ENCODE measurements at places on chromosomes 6 and 20.

- no peak for DNase-seq
These were observed 51.0 kb downstream of the FAM184A start for GRCh38 chr6:119027465-119027864.

GRCh38 chr6:157546321-157546720 lies 165.3 kb downstream of the ZDHHC14 start:
- no peak for DNase-seq

DNA sequence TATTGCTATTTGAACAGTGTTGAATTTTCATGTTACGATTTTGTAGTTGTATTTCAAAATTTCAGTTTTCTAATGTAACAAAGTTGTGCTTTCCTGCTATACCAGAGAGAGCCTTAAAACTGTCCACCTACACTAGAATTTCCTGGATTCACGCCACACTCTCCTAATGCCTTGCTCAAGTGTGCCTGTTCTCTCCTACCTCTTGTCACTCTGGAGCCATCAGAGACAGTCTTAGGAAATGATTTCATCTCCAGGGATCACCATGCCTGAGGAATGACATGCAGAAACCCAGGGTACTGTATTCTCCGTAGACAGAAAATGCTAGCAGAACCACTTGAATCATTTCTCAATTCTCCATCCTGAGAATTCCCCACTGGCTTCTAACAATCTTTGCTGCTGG lies 667.6 kb downstream of the KIF16B start:
- DNase-seq: no peak

DNA sequence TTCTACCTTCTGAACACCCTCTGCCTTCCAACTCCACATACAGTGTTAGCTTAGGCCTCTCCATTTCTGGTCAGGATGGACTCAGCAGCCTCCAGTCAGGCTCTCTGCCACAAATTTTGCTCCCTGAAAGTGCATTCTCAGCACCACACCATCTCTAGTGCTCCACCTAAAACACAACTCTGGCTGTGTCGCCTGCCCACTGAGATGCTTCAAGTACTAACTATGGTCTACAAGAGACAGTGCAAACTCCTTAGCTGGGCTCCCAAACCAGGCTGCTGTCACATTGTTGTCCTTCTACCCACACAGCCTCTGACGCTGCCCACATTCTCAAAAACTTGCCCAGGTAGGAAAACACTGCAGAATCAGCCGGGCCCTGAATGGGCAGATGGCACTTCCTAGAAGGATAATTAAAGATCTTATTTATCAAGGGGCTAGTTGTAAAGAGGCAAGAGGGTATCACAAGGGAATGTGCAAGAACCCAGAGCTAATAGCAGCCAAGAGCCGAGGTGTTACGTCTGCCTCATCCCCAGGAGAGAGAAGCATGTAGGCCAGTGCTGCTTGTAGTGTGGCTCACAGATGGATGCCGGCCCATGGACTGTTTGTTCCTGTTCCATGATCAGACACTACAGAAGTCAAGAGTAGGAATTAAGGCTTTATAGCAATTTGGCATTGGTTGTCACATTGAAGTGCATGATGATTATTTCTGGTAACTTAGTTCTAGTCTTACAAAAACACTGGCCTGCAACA lies 189.7 kb downstream of the LRFN2 start:
- no peak for DNase-seq

DNA sequence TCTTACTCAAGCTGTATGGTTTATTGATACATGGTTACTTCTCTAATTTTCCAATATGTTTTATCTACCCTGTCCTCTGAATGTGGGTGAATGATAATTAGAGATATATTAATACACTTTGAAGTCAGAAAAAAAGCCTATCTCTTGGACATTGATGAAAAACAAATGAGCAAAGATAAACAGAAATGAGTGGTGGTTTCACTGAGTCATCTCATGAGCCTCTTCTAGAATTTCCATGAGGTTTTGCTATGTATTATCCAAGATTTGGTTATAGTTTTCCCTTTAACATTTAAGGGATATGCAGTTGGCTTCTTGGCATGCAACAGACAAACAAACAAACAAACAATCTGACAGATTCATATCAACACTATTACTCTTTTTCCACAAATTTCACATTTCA lies 586.8 kb downstream of the RFPL4B start:
- DNase-seq: no peak

GRCh38 chr20:4012589-4012988 lies 2.8 kb downstream of the RNF24 start:
- no peak for DNase-seq

DNA sequence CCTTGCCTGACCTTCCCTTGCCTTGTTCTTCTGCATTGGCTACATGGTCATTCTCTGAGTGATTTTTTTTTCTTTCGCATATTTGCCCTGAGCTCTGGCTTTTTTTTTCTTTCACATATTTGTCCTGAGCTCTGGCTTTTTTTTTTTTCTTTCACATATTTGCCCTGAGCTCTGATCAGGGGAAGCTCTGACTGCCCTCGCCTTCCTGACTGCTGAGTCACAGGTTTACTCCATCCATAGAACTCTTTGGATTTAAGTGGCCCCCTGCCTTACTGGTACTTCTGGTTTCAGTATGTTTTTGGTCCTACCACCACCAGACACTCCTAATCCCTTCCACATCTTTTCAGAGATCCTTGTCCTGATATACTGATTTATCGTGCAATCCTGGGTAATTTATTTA lies 201.1 kb downstream of the OGFRL1 start:
- DNase-seq: no peak

GRCh38 chr20:4896971-4897497 lies 104.3 kb downstream of the SLC23A2 start:
- no peak for DNase-seq

GRCh38 chr6:34731393-34732060 lies 25.8 kb upstream of the SNRPC start:
- no peak for DNase-seq

- no peak for DNase-seq
These were observed 369.1 kb downstream of the CDH4 start for GRCh38 chr20:61621035-61621730.

- no peak for DNase-seq
These were observed 61.7 kb upstream of the NUP153 start for GRCh38 chr6:17768388-17768787.

DNA sequence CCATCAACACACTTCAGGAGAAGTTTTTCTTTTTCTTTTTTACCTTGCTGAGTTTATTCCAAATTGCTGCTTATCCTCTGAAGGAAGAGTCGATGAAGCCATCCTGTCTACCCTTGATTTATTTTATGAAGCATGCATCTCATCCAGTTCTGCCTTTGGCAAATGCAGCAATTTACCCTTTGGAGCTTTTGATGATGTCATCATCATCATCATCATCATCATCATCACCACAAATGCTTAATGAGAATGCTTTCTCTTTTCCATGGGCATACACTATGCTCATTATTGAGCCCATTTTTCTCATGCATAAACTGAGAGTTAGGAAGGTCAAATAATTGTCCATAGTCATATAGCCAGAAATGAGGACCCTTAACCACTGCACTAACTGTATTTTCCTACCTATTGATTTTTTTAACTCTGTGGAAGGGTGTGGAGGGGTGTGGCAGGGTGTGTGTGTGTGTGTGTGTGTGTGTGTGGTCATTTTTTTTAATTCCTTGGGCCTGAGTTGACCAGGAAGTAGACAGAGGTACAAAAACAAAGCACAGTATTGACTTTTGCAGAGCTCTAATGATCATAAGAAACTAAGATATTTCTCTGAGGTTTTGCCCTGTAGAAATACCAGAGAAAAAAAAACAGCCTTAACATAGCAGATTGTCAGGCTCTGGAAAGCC lies 82.8 kb downstream of the COL9A1 start:
- no peak for DNase-seq

- DNase-seq: no peak
These were observed 392.4 kb upstream of the SOX4 start for GRCh38 chr6:21201187-21201586.

DNA sequence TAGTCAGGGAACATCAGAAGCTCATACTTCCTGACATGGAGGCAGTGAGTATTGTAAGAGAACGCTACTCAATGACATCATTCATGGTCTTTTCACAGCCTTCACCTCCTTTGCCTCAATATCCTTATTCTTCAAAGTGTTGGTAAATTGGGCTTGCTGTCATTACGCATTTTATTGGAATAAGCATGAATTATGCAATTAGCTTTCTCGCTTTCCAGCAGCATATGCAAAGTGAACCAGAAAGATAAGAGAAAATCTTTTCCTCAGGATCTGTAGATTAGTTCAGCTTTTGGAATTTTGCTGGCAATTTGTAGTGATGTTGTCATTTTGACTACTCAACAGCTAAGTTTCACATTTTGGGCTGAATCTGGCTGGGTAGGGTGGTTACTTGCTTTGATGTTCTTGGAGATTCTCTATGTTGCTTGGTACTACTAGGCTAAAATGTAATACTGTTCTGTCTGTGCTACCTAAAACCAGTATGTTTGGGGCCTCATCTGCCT lies 1012.1 kb downstream of the KIF16B start:
- DNase-seq: no peak

DNA sequence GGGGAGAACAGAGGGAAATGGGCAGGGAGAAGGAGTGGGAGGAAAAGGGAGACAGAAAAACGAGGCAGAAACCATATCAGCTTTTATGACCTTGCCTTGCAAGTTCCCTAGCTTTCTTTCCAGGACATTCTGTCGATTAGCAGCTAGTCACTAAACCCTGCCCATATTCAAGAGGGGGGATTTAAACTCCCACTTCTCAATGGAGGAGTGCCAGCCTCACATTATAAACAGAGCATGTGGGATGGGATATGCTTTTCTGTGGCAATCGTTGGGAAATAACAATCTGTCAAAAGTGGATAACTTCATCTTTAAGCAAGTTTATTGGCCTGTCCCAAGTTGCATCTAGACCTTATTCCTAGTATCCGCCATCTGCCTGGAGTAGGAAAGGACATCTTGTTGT lies 57.0 kb upstream of the TMEM170B start:
- DNase-seq: no peak

GRCh38 chr6:144178323-144178722 lies 28.0 kb downstream of the STX11 start:
- no peak for DNase-seq

DNA sequence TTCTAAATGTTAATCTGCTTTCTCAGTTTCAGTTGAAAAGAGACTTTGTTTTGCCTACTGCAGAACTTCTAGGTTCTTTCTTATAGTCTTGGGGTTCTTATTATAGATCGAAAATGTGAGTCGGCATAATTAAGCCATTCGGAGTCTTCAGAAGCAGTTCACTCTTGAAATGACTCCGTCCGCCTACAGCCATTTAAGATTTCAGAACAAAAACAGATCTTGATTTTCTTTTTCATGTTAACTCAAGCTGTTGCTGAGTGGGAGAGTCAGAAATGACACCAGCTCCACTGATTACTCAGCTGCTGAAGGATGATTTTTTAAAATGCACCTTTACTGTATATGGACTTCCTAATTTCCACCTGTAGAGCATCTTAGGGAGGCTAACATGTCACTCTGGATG lies 15.9 kb downstream of the PRDM1 start:
- DNase-seq: no peak

DNA sequence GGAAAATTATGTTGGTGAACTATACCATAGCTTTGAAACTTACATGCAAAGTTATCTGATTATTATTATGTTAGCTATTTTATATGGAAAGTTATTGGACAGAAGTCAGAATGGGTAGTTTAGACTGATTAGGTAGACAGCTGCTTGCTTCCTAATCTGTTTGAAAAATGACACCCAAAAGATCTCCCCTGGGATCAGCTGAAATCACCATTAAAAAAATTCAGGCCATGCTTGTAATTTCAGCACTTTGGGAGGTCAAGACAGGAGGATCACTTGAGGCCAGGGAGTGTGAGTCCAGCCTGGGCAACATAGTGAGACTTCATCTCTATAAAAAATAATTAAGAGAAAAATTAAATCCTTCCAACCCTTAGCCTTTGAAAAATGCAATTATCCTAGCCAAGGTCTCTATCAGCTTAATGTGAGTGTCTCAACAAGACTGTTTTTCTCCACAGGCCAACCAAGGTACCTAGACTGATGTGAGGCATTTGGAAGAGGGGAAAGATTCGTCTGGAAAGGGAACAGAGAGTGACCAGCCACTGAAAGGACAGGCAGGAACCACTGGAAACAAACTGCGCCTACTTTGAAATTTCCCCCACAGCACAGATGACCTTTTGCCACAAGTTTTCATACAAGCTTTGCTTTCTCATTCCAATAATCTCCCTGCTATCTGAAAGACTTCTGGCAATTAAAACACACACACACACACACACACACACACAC lies 232.3 kb downstream of the GMPR start:
- no peak for DNase-seq

GRCh38 chr20:49228676-49229075 lies 9.5 kb downstream of the DDX27 start:
- no peak for DNase-seq

- DNase-seq: no peak
These were observed 89.1 kb upstream of the E2F3 start for GRCh38 chr6:20312606-20313005.

- no peak for DNase-seq
These were observed 217.1 kb upstream of the THEMIS start for GRCh38 chr6:128117916-128118315.

DNA sequence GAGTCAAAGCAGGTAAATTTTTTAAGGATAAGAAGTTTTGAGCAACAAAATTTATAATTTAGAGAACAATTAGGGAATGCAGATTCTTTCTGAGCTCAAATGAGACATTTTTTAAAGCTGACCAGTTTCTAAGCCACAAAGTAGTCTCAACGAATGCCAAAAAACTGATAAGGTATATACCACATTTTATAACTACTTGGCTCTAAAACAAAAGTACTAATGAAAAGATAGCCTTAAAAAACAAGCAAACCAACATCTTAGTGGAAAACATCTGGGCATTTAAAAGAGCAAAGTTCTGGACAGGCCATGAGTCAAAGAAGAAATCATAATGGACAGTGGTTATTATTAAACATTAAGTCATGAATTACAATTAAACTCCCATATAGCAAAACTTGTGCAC lies 23.2 kb upstream of the RNF146 start:
- DNase-seq: no peak

DNA sequence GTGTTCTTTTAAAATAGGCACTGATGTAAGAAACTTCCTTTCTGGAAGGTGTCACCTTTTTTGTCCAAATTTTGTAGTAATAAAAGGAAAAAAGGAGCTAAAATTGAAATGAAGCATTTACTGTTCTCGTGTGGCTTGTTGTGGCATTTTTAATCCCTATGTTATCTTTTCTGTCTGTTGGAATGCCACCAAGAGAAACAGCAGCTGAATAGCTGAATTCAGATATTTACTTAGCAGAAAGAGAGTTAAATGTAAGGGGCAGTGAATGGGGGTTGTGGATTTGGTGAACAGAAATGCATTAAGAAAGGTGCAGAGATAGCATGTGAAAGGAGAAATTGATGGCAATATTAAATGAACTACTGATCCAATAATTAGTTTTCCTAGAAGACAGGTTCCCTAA lies 573.6 kb upstream of the EPHA7 start:
- no peak for DNase-seq

Measured in NCI-H1930 (cell line).